Cerebellum (tissue), 4 donors: ENCODE measurements at places on chromosomes 6 and 20.

GRCh38 chr6:168972128-168972527, 281.5 kb downstream of the THBS2 start:
- DNase-seq = no peak

DNA sequence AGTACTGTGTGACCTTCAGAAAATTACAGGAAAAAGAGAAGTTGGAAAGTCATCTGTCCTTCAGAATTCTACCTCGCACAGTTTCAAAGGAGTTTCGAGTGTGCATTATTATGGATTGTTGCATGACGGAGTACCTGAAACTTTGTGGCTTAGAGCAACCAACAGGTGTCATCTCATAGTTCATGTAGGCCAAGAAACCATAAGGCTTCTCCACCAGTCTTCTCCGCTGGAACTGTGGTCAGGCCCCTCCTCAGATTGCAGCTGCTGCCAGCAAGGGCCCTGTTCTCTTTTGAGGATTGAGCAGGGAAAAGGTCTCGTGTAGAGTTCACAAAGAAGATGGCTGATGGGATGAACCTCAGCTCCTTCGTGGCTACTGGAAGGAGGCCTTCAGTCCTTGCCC, 151.2 kb upstream of the THBS2 start:
- no peak for DNase-seq

GRCh38 chr6:36139431-36139830, 9.1 kb downstream of the MAPK13 start:
- DNase-seq = no peak

GRCh38 chr6:169808608-169808967, 57.2 kb downstream of the ERMARD start:
- no peak for DNase-seq

DNA sequence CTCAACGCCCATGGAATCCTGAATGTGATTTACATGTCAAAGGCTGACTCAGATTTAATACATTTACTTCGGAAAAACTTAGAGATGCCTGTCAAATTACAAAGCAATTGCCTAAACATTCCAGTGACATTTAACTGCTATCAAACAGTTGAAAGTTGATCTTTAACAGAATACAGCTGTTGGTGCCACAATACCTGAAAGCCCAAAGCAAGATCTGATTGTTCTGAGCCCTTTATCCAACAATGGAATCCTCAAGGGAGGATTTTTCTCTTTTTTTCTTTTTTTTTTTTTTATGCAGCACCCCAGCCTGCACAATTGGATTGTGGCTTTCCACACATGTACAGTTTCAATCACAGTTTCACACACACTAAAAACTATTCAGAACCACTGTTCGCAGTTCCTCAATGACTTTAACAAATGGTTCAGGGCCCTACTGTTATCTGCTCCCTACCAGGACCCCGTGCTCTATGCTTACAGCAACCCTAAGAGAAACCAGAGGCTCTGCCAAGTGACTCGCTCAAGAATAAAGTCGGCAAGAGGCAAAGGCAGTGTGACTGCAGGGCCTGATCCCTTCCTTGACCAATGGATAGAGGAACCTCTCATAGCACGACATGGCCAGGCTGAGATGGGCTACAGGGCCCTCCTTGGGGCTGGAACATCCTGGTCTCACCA, 33.3 kb downstream of the EPB41L2 start:
- no peak for DNase-seq

DNA sequence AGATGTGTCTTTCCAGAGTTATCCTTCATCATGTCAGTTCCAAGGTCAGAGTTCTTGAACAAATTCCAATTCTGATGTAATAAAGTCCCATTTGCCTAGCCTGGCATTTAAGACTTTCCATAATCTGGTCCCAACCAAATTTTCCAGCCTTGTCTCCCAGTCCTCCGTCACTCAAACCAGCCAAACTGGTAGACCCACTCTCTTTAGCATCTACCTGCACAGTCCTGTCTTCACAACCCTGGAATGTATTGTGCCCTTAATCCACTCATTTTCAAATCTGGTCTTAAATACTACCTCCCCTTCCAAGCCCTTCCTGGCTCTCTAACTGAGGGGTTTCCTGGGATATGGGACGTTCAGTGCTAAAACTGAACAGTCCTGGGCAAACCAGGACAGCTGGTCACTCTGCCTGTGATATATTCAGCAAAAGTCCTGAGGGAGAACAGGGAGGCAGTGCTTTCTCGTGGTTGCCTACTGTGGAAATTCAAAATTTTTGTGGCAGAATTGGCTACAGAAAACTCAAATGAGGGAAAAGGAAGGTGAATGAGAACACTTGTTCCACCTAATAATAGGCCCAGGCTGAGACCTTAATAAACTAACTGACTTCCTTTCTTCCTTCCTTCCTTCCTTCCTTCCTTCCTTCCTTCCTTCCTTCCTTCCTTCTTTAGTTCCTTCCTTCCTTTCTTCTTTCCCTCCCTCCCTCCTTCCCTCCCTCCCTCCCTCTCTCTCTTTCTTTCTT, 10.8 kb upstream of the AKAP7 start:
- no peak for DNase-seq

DNA sequence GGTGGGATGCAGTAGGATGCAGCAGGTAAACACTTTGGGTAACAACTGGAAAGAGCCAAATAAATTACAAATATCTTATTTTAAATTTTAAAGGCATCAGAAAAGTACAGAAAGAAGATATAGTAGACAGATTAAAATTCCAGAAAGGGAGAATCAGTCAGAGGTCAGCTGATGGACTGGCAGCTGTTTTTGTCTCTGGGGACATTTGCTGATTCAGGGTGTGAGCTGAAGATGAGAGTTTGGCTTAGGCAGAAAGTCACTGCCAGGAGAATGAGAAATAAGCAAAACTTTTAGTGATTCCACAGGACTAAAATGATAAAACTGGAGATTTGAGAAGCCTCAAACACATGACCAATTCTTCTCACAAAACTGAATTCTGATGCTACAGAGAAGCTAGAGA, 39.5 kb downstream of the AHI1 start:
- no peak for DNase-seq

- DNase-seq = no peak
These were observed 68.5 kb downstream of the FOXC1 start for GRCh38 chr6:1678201-1678600.

- no peak for DNase-seq
These were observed 74.6 kb downstream of the BACH2 start for GRCh38 chr6:90222008-90222407.

GRCh38 chr6:29791786-29792122, 35.9 kb upstream of the HLA-G start:
- no peak for DNase-seq

DNA sequence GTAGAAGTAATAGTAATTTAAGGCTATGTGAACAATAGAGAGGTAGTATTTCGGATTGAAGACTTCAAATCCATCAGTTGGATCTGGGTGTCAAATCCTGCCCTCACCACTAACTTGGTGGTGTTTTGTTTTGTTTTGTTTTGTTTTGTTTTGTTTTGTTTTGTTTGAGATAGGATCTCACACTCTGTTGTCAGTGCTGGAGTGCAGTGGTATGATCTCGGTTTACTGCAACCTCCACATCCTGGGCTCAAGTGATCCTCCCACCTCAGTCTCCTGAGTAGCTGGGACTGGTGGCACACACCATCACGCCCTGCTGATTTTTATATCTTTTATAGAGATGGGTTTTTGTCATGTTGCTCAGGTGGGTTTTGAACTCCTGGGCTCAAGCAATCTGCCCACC, 129.4 kb upstream of the ZNF217 start:
- DNase-seq = no peak

GRCh38 chr6:98579941-98580340, 254.4 kb upstream of the POU3F2 start:
- no peak for DNase-seq

DNA sequence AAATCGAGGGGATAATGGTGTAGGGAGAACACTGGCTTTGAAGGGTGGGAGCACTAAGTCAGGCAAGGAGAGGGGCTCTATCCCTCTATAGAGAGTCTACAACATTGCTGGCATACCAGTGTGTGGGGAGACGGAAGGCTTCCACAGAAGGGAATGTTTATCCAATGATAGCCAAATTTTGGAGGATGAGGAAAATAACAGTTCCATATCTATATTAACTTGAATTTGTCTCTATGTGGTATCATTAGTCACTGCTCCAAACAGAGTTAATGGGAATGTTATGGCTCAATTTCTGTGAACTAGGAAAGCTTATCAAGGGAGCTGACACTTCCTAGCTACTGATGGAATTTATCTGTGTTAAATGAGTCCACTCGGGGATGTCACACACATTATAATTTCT, 208.9 kb upstream of the PHACTR1 start:
- DNase-seq = no peak

DNA sequence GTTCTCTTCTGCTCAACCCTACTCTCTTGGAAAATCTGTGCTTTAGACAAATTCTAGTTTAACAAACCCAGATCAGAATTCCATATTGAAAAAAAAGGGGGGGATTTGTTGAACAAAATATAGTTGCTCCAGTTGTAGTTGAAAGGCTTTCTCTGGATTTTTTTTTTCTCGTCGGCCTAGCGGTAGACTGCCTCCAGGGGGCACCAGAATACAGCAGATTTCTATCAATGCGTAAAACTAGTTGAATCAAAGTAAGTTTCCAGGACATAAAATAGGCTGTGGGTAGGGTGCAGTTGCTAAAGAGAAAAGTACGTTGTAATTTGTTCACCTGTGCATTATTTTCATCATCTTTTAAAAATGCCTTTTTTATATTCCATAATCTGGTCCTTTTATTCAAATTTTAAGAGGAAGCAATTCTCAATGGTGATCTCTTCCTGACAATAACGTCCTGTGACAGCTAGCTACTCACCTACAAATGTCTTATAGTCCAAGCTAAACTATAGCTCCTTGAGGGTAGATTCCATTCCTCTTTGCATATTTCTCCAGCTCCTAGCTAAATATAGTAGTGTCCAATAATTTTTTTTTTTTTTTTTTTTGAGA, 105.4 kb downstream of the PERP start:
- DNase-seq = peak; percentile 45

DNA sequence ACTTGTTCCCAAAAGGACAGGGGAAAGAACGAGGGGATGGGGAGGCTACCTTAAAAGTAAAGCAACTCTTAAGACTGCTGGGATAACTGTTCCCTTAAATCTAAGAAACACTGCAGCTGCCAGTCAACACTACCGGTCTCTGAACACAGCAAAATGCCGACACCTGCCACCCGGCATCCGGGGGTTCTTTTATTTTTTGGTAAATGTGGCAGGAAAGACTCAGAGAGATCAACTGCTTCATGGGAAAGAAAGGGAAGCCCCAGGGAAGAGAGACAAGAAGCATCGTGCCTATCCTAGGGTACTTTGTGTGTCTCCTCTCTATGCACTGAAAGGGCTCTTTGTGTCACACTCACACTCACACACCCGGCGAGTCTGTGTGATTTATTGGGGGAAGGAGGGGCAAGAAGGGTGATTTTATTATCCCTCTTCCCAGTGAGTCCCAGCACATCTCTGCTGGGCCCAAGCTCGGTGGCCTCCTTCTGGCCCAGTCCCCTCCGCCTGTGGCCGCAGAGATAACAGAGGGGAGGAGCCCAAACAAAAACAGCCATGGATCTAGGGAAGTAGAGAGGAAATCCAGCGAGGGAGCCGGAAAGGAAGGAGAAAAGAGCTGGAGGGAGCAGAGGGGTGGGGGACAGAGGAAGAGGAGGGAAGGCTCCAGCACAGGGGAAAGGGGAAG, 1.4 kb downstream of the FYN start:
- DNase-seq = peak; percentile 57

DNA sequence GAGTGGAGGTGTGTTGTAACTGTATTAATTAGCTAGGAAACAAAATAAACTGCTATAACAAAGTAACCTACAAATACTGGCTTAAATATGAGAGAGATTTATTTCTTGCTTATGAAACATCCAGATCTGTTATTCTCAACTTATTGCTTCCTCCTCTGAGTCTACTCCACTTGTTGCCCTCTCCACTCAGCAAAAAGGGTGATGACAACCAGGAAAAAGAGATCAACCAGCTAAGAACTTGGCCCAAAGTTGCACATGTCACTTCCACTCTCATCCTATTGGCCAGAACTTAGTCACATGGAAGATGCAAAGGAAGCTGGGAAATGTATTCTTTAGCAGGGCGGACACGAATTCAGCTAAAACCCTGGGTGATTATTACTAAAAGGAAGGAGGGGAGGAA, 5.2 kb upstream of the TP53RK start:
- no peak for DNase-seq

- DNase-seq = no peak
These were observed 226.6 kb upstream of the MOCS1 start for GRCh38 chr6:40160826-40161225.

GRCh38 chr6:134358320-134358719, 40.4 kb upstream of the SGK1 start:
- DNase-seq = no peak

DNA sequence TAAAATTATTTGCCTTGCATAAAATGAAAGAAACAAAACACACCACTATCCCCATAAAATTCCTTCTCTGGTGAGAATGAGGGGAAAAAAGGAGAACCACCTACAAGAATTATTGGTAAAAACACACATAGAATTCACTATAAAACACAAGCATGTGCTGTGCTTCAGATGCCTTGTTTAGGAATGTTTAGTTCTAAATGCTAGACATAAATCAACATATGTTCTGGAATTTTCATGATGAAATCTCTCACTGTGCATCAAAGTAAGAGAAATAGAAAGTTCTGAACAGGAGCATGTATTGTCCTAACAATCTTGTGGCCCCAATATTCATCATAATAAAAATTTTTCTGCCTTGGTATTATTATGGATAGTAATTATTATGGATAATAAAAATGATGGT, 111.0 kb downstream of the PLCB4 start:
- no peak for DNase-seq

DNA sequence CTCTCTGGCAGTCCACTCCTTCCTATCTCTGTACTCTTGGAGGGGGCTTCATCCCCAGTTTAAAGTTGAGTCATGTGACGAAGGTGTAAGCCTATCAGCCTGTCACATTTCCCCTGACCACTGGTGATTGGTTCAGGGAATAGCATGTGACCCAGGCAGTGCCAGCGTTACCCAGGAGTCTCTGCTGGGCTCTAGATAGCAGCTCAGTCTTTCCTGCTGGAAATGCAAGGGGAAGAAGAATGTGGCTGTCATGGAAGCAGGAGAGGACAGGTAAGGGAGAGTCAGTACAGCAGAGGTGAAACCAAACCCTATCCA, 35.6 kb upstream of the NFATC2 start:
- DNase-seq = no peak

DNA sequence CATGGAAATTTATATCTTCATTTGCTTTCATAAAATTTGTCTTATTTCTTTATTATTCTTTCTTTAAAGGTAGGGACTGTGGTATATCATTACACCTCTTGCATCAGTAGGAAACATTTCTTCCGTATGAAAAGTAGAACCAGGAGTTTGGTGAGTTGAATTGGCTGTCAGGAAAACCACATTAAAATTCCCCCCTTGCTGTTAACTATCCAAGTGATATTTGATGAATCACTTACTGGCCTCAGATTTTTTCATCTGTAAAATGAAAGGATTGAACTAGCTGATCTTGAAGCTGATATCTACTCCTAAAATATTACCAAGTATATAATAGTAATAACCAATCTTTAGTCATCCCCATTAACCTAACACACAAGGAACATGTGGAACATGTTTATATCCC, 460.9 kb downstream of the GJA1 start:
- no peak for DNase-seq
